ENCODE measurements at places on chromosomes 12 and 14.
A peak's percentile ranks its signal among the peaks of the same experiment; 100 is the strongest.

- DNase-seq = no peak
Observed at GRCh38 chr14:91606851-91607250, 96.7 kb upstream of the PPP4R3A start.

GRCh38 chr14:76080025-76080424, 71.7 kb upstream of the GPATCH2L start:
- DNase-seq = no peak

- no peak for DNase-seq
Observed at GRCh38 chr12:12874029-12874428, 17.3 kb upstream of the GPRC5A start.

DNA sequence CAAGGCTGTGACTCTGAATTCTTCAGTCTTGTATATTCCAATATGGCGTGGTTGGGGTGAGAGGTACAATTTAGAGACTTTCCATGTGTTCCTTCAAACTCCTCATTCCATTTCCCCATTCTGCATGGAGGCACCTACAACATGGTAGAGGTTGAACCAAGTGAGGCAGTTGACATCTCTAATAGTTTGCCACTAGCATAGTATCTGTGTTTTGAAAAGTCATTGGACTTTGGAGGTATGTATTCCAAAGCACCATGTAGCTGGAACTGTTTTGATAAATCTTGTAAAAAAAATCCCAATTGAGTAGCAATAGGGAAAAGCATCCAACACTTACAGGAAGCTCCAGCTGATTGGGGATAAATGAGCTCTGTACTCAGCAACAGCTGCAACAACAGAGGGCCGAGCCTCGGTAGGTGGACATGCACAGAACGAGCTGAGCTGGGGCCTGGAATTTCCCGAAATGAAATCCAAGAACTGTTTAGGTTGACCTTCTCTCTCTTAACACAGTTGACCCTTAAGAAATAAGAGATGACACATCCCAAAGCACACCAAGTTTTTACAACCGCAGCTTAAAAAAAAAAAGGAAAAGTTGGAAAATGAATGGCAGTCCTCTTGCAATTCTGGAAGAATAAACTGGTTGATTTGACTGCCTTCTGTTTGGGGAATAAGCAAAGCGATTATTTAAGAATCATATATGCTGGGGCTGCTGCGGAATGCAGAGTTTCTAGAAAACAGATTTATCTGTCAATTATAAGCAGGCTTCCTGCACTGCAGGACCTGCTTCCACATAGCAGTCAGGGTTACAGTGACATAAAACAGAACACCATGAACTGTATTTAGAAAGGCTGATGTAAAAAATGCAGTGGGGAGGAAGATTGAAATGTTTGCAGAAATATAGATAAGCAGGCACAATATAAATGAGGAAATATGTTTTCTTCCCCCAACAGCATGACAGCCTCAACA, 194.6 kb upstream of the KRR1 start:
- DNase-seq = peak; percentile 37

- no peak for DNase-seq
Observed at GRCh38 chr12:53626702-53627169, 554 bp upstream of the ATF7 start.

- DNase-seq = no peak
Observed at GRCh38 chr12:69404851-69405565, 45.5 kb downstream of the YEATS4 start.

DNA sequence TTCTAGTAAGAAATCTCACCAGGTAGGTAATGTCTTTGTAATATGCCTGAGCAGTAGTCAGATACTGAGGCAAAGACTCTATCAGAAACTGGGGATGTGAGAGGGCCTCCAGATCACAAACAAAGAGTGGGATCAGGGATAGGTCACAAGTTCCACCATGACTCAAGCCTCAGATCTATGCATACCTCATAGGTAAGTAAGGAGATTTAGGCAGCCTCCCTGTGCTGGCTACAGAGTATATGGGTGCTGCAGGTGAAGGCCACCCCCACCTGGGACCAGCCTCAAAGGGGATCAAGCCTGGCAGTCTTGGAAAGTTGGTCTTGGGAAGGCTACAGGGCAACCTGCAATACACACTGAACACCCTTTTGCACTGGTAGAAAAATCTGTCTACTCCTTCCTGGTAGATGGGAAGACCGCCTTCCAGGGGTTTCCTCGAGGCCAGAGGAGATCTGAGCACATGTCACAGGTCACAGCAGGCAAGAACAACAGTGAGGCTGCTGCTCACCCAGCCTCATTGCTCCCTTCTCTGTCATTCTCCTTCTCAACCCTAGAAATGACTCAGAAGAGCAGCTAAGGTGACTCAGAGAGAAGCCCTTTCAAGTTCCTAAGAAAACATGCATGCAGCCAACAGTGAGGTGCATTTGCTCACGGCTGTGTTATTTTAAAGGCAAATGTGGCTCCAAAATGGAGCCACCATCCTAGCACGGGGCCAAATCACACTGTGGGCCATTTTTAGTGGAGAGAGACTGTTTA, 143.4 kb upstream of the CDKN3 start:
- DNase-seq = no peak

- no peak for DNase-seq
Observed at GRCh38 chr12:127025545-127025944, 1241.4 kb upstream of the TMEM132C start.

- DNase-seq = no peak
Observed at GRCh38 chr12:38056701-38057689, 259.6 kb upstream of the ALG10B start.

GRCh38 chr12:124508381-124509079, 58.9 kb downstream of the NCOR2 start:
- DNase-seq = no peak

- peak; percentile 37 for DNase-seq
Observed at GRCh38 chr12:118357257-118358007, 15.3 kb downstream of the TAOK3 start.

DNA sequence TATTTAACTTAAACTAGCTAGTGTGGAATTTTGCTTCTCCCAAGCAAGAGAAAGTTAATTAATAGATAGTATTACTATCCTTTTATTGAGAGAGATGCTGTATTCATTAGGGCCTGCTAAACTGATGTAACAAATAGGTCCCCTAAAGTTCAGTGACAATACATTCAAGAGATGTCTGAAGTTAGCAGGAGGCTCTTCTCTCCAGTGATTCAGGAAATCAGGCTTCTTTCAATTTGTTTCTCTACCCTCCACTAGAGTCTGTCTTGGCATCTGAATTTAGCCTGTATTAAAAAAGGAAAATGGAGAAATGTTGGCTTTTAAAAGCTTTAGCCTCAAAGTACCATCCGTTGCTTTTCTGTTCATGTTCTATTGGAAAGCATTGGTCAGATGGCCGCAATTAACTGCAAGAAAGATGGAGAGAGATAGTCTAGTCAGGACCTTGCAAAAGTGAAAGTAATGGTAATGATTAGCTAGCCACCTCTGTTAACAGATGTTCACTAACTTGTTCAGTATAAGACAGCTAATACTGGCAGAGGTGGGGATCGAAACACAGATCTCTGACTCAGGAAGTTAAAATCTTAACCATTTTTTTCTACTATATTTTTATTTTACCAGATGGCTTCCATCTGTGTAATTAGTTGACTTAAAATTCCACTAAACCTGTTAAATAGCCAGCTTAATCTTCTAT, 786.8 kb downstream of the TMTC2 start:
- DNase-seq = no peak

- no peak for DNase-seq
Observed at GRCh38 chr12:105357162-105357691, 26.7 kb downstream of the C12orf75 start.

DNA sequence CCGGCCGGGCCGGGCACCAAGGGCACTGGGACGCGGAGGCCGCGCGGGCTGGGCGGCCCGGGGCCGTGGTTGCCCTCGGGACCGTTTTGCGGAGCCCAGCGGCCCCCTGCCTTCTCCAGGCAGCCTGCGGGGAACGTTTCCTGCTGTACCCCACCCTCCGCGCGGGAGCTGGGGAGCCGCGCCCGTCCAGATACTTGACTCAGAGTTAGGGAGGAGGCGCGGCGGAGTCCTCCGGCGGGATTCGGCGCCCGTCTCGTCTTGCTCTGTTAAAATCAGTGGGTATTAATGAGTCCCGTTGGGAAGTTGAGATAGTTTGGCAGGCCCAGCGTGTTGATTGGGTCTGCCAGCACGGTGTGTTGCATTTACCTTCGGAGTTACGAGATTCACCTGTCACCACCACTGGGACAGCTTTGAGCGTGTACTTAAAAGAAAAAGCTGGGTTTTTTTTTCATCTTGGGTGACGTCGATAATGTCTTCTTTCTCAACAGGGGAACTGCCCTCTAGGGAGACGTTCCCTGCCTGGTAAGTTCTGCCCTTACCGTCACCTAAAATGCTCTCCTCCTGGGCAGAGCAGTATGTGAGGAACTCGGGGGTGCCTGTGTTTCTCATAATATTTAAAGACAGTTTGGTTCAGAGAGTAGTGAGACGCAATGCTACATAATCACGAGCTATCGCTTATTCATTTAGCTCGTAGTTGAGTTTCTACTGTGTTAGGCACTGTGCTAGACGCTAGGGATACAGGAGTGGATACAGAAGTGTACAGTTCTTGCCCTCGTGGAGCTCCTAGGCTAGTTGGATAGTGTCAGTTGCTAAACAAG, 596 bp downstream of the DLST start:
- DNase-seq = peak; percentile 54

GRCh38 chr12:974271-974862, 16.7 kb upstream of the ERC1 start:
- DNase-seq = no peak

- DNase-seq = no peak
Observed at GRCh38 chr12:26331136-26331535, 135.8 kb downstream of the SSPN start.

DNA sequence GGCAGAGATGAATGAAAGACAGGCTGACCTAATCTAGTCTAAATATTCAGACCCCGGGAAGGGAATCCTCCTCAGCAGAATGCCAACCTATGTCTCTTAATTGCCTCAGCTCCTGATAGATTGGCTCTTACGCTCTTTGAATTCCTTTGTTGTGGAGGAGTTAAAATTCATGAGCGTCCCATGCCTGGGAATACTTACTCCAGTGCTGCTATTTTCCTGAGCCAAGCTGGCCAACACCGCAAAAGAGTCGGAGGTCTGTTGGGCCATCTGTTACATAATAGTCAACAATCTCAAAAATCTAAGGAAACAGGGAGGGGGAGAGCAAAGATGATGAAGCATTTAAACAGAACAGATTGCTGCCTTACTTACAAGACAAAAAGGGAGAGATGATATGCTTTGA, 182.8 kb downstream of the ASCL1 start:
- no peak for DNase-seq

DNA sequence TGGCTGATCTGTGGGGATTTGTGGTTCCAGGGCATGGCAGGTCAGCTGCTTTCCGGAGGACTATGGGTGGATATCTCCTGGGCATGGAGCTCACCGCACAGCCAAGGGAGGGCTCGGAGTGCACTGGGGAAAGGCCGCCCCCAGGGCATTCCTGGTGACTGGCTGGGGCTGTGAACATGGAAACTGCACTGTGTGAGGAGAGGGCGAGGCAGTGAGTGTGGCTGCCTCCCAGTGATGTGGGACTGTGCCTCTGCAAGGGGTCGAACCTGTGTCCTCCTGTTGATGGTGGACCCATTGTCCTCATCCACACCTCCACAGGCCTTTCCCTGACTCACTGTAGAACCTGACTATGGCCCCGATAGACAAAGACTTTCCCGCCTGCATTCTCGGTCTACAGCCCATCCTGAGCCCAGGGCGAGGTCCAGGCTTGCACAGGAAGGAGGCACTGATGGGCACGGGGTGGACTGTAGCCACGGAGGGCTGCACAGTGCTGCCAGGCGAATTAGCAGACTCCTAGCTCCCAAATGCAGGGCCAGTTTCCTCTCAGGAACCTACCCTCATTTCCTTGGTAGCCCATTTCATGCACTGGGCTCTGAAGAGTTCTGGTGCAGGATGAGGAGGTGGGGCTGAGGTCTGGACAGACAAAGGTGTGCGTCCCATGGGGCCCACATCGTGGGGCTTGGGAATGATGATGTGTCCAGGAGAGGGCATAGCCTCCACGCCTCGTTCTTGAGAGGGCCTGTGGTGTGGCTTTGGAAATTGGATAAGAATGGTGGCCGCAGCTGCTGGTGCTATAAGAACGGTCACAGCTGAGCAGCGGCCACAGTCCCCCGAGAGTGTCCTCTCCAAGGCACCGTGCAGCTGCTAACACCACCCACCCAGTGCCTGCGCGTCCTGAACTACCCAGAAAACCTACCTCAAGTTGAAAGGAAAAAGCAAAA, 415.1 kb downstream of the TMEM121 start:
- no peak for DNase-seq

DNA sequence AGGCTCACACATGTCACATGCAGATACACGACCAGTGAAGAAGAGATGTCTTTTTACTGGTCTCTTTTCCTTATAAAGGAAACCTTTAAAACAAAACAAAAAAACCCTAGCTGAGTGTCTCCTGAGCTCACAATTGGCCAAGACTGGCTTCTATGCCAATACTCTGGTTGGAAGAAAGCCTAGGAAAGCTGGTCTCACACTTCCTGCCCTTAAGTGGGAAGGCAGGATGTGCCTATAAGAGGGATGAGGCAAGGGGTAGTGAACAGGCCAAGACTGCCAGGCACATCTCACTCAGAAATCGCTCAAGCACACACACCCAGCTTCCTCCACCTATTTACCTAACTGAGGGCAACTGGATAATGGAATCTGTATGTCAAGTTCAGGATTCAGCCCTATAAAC, 50.0 kb downstream of the SOCS2 start:
- no peak for DNase-seq

DNA sequence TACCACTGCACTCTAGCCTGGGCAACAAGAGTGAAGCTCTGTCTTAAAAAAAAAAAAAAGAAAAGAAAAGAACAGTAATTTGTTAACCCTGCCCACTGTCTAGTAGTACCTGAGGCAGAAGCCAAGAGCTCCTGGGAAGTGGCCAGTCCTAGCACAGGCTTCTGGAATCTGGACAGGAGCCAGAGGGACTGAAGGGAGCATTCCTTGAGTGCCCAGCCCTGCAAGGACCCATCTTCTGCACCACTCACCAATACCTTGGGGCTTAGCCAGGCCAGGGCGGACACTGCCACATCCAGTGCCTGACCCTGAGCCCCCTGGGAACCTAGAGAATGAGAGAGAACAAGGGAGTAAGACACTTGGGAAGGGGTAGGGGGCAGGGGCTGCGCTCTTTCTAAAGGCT, 33.7 kb downstream of the PARP2 start:
- DNase-seq = no peak

DNA sequence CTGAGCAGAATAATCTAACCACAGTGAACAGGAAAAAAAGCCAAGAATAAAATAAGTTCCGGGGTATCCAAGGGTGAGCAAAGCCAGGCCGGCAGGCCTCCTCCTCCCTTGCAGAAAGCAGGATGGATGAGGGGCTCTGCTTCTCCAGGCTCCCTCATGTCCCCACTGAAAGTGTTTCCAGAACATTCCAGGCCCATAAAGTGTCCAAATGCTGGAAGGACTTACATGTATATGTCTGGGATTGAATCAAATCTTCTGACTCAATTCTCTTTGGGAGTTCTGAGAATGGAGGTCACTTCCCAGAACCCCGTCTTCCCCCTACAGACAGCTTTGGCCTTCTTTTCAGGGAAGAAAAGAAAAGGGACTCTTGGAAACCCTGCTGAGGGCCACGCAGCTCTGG, 25.0 kb upstream of the BDKRB1 start:
- DNase-seq = no peak

Data from tibial artery (tissue), 4 donors.